Osteoblast (primary cell): ENCODE measurements at places on chromosomes 3 and 15. TPM values are rescaled to one million over a fixed set of nuclear protein-coding genes. Genes with fewer than 3 reads are reported as not detected.

Gene PLCH1
- total RNA-seq, result under 0.01 and 0.36 TPM in 2 replicates

Gene BCHE
- not detected in 2 replicates for total RNA-seq

Gene ISL2
- 0.29 and 1.1 TPM in 2 replicates for total RNA-seq

Gene LSAMP
- total RNA-seq, result 3.3 and 6.8 TPM in 2 replicates

Gene MYL3
- total RNA-seq, result not detected in 2 replicates

Gene GOLGA8T
- not detected in 2 replicates for total RNA-seq

Gene MKRN3
- 0.36 and 0.59 TPM in 2 replicates for total RNA-seq

GRCh38 chr3:68919000-68919399 is 13.3 kb downstream of the TAFA4 start:
- H3K4me1 ChIP-seq, result no peaks in the 10 kb centered on the region
- no peaks in the 10 kb centered on the region for H3K36me3 ChIP-seq
- no peak for DNase-seq
- H3K27ac ChIP-seq, result no peak overlapping the region
- no peaks in the 10 kb centered on the region for H3K27me3 ChIP-seq

GRCh38 chr3:42056840-42057239 is 34.3 kb upstream of the TRAK1 start:
- no peaks in the 10 kb centered on the region for H3K36me3 ChIP-seq
- no peak overlapping the region for H3K4me3 ChIP-seq
- no peak for DNase-seq

DNA sequence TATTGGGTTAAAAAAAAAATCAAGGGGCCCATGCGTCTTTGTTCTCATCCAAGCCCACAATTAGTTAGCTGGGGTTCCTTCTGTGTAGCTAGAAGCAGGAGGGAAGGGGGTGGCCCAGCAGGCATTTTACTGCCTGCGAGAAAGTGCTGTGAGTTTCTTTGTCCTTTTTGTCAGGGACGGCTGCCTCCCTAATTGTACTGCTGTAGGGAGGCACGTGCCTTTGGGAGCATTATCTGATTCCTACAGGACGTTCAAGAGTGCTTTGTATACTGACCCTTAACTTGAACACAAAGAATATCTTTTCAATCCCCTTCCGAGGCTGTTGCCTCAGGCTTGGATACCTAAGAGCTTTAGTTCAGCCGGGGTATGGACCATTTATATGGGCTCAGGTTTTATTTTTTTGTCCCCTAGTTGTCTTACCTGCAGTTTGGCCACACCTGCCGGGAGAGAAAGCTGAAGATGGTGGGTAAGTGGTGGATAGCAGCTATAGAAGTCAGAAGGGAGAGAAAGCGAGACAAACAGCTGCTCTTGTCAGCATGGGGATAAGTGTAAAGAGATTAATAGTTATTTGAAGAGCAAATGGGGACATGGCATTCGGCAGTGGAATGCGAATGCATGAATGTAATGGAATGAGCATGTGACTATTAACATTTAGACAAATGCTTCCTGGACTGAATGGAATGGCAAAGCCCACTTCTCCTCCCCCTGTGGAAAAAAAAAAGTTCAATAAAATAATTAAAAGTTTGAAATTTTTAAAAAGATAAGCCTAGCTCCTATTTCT is 175.2 kb downstream of the TP63 start:
- H3K27ac ChIP-seq, result no peak overlapping the region
- H3K4me3 ChIP-seq, result no peak overlapping the region
- no peaks in the 10 kb centered on the region for H3K27me3 ChIP-seq
- peak; percentile 15 for DNase-seq
- H3K4me1 ChIP-seq, result no peaks in the 10 kb centered on the region
- no peaks in the 10 kb centered on the region for H3K36me3 ChIP-seq

GRCh38 chr3:33982269-33982798 is 183.9 kb downstream of the PDCD6IP start:
- H3K36me3 ChIP-seq, result no peaks in the 10 kb centered on the region
- no peaks in the 10 kb centered on the region for H3K27me3 ChIP-seq
- no peak for DNase-seq
- no peak overlapping the region for H3K27ac ChIP-seq

DNA sequence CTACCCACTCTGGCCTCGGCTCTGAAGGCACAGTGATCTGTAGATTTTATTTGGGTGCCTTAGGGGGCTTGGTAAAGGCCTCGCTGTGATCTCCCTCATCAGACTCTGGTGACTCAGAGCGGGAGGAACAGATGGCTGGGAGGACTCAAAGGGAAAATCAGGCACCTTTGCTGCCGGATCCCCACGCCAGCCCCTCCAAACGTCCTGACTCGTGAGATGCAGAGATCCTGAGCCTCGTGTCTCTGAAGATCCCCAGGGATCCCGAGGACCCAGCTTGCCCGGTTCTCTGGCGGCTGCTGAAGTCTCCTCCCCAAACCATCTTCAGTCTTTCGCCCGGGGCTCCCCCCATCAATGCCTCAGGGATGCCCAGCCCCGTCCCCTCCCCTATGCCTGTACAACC is 32.8 kb downstream of the MUC20 start:
- H3K27ac ChIP-seq, result no peak overlapping the region
- peaks cover 21% of the 10 kb centered on the region for H3K27me3 ChIP-seq
- H3K4me3 ChIP-seq, result no peak overlapping the region
- no peaks in the 10 kb centered on the region for H3K4me1 ChIP-seq
